ENCODE measurements at places on chromosomes 6 and 20. TPM values are rescaled to one million over a fixed set of nuclear protein-coding genes. Genes with fewer than 3 reads are reported as not detected.

The KIAA0408 gene
- 53.3 TPM for total RNA-seq

The TNNC2 gene
- total RNA-seq: not detected

The TRIM40 gene
- total RNA-seq: 0.26 TPM

The MMP24 gene
- total RNA-seq: 2.3 TPM

The ANGPT4 gene
- total RNA-seq: not detected

The PABPC1L gene
- 63.8 TPM for total RNA-seq

The PPP1R3G gene
- total RNA-seq: 0.54 TPM

The TRMT11 gene
- 34.9 TPM for total RNA-seq

DNA sequence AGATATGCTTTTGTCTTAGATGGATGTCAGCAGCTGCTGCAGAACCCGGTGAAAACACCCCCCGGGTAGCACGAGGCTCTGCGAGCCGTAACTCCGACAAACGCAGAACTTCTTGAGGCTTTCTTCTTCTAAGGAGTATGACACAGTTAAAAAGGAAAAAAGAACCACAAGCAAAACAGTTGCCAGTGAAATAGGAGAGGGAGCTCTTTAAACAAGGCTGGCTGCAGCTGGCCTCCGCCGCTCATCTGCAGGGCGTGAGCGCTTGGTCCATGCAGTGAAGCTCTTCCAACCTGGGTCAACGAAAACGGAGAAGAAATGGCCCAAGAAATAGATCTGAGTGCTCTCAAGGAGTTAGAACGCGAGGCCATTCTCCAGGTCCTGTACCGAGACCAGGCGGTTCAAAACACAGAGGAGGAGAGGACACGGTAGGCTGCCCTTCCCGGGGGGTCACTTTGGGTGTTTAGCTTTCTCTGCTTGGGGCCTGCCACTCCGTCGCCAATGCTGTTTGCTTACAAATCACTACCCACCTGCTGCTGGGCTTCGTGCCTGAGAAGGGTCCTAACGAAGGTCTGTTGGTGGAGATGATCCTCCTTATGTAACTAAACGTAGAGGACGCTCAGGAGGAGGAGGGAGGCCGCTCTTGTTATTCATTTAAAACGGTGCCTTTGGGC lies 13.2 kb downstream of the SYTL3 start:
- no peak for ATAC-seq

- ATAC-seq: no peak
These were observed 3.5 kb upstream of the EPB41L1 start for GRCh38 chr20:36150847-36151539.

DNA sequence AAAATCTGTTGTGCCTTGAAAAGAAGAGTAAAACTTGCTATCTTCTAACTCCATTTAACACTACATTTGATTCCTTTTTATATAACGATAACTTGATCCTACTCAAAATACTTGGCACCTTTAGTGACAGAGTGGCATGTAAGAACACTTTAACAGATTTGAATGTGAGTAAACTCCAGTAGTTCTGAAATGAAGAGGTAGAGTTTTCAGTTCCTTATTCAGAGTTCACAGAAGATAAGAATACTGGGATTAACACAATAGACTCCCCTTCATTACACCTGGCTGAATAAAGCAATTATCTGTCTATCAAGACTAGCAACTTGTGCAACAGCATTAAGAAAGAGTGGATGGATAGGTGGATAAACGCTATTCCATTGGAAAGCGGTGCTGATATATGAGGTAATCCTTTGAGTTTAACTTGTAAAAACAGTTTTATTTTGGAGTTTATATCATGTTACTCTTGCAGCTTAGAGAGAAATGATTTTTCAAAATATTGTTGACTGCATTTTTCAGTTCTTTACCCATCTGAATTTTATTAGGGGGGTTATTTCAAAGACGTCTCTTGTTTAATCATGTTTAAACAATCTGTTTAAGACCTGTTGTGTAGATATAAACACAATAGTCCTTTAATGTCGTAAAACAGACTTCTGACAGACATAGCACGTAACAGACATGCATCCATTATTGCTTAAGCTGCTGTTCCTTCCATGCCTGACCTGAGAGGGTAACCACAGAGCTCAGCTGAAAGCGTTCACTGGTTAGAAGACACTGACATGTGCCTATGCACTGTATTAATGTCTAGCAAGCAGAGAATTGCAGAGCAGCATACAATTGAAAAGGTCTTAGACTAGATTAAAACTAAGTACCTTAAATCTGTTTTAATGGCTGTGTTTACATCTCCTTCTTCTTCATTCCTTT lies 102.4 kb upstream of the SUPT3H start:
- ATAC-seq: peak; percentile 62

- no peak for ATAC-seq
These were observed 32.7 kb downstream of the CHMP4B start for GRCh38 chr20:33843854-33844253.

DNA sequence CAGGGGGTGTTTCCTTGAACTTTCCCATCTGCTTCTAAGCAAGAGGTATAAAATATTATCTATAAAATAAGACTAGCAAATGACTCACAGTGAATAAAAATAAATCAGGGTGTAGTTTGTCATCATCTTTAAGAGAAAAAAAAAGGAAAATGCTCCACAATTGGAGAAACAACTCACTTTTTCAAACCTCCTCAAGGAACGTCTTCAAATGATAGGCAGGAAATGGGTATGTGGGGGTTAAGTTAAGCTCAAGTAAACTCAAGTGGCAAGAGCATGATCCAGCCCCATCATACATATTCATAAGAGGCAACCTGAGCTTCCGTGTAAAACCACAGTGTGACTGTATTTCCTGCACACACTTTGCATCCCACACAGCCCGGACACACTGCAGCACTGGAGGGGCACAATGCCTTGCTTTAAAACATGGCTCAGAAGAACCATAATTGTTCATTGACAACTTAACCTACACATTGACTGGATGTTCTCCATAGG lies 58.5 kb upstream of the CEP85L start:
- ATAC-seq: peak; percentile 80

- ATAC-seq: no peak
These were observed 555.5 kb upstream of the JARID2 start for GRCh38 chr6:14690120-14691056.

DNA sequence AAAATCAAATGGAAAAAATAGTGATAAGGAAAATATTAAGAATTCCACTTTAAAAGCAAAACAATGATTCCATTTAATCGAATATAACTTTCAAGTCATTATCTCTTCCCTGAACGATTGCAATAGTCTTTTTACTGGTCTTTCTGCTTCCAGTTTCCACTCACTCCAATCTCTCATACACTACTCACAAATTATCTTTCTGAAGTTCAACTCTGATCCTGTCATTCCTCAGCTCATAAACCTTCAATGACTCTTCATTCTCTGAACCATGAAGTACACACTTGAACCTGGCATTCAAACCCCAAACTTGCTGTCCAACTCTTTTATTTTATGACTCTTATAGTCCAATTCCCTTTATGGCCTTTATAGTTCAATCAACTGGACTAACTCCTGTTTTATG lies 304.1 kb upstream of the TCF21 start:
- no peak for ATAC-seq

GRCh38 chr20:38723848-38724625 lies at the start of gene SLC32A1:
TSS of gene SLC32A1 (plus strand) at chr20:38724486. CDS start at chr20:38724725, 239 bp downstream.
- ATAC-seq: peak; percentile 59

DNA sequence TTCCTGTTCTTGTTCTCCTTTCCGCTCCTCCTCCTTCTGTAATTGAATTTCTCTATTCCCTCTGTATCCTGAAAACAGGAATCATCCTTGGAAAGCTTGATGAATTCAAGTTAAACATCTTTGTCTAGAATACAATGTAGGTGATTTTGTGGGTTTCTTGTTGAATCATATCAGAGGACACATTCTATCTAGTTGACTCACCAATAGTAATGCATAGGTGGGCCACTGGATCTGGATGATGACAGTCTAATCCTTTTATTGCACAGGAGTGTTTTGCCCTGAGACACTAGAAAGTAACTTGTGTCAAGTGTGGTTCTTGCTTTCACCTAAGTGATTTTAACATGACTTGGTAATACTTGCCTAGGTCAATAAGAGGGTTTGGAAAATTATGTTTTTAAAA lies 164.3 kb downstream of the RFPL4B start:
- ATAC-seq: no peak

GRCh38 chr6:69664551-69664950 lies 132.3 kb downstream of the LMBRD1 start:
- no peak for ATAC-seq

GRCh38 chr20:41152108-41152757 lies 14.9 kb downstream of the PLCG1 start:
- ATAC-seq: no peak

GRCh38 chr6:2843138-2843740 lies 1.6 kb upstream of the SERPINB1 start:
- ATAC-seq: no peak

- no peak for ATAC-seq
These were observed 119.9 kb upstream of the SLC22A16 start for GRCh38 chr6:110596354-110596753.

DNA sequence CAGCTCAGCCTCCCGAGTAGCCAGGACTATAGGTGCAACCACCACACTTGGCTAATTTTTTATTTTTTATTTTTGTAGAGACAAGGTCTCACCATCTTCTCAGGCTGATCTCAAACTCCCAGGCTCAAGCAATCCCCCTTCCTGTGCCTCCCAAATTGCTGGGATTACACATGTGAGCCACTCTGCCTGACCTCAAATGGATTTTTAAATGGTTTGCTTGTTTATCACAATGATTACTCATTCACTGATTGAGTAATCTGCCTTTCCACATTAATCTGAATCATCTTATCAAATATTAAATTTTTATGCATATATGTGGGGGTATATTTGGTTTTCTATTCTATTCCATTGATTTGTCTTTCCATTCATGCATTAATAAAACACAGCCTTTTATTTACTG lies 9.4 kb upstream of the KHDC1L start:
- no peak for ATAC-seq

DNA sequence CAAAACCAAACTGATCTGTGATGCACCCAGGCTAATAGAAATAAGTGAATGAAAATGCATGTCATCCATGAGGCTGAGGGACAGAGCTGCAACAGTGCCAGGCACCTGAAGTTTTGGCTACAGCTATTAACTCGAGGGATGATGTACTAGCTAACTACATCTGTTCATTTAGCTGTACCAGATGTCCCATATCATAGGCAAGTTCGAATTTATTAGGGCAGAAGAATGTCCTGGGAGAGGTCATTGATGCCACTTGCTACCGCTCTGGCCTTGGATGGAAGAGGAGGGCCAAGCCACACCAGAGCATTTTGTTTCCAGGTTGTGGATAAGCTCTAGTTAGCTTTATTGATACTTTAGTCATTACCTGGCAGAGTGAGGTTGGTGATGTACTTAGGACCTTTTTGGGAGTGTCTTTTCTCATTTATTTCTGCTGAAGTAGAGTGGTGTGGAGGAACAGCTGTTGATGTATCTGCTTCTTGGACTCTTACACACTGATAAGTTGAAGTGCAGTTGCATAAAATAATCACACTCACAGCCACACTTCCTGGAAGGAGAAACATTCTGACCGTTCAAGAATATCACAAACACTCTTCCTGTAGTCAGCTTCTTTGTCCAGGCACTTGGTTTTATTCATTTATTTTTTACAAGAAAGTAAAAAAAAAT lies 8.2 kb downstream of the ZFAND3 start:
- ATAC-seq: no peak

- ATAC-seq: no peak
These were observed 190.3 kb downstream of the ZDHHC14 start for GRCh38 chr6:157571269-157571668.

DNA sequence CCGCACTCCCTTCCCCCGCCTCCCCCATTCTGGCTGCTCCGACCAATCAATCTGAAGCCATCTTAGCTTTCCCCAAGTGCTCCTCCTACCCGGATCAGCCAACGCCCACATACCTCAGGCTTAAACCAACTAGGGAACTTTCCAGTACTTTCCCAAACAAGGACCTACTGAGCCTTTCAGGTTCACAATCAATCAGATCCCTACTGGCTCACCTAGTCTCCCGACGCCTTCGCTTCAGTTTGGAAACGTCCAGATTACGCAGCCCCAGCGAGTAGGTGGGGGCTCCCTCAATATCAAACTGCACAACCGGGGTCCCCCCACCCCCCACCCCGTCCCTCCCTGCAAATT lies 432 bp downstream of the HSPA1L start:
- ATAC-seq: peak; percentile 35

GRCh38 chr6:26249957-26250697 lies 114.9 kb upstream of the BTN3A2 start:
- ATAC-seq: peak; percentile 18

GRCh38 chr6:133916650-133917151 lies 27.8 kb downstream of the TCF21 start:
- peak; percentile 87 for ATAC-seq

GRCh38 chr6:62746968-62747367 lies 460.9 kb upstream of the KHDRBS2 start:
- ATAC-seq: no peak

DNA sequence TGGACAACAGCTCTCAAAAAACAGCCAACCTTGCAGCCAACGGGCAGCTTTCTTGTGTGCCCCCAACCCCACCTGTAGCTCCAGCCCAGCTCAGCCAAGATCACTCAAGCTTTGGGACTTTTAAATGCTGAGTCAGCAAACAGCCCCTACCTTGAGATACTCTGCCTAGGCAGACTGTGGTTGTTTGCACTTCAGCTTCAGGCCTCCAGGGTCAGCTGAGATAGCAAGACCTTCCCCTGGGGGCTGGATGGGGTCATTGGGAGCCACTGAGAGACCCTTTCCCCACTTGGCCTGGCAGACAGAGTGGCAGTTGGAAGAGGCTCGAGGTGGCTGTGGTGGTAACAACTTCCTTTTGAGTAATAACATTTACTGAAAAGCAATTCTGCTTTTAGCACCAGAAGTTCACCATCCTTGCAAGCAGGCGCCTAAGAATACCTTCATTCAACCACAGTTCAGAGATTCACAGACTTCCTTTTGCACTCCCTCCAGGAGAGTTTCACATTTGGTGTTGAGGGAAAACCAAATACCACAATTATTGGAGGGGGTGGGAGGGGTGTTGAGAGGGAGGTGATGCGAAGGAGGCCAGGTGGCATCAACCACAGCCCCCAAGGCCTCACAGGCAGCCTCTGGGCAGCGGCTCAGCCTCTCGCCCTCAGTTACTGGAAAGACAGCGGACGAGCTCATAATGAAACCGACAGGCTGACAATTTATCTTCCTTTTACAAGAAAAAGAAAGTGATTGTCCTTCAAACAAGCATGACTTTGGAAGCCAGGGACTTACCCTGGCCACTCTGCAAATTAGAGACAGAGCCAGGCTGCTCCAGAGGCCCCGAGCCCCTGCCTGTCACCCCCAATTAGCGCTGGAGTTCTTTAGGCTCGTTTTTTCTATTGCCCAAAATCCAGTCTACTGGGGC lies 148.1 kb downstream of the CEBPB start:
- peak; percentile 24 for ATAC-seq

GRCh38 chr6:36862164-36862847 lies 12.3 kb downstream of the PPIL1 start:
- ATAC-seq: no peak

DNA sequence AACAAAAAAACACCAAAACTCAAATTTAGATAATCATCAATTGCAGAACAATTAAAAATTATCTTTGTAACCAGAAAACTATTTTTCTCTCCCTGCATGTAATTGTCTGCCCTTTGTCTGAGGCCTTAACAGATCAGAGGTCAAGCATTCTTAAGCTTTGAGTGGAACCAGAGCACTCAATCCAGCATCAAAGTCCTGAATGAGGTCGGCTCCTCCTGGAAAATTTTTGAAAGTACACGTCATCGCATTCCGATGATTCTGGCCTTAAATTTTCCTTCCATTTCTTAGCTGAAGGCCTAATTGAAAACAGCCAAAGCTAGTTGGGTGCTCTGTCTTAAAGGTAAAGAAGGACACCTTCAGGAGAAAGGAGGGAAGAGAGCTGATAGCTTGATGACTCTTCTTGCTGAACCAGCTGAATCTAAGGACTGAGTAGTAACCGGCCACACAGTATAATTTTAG lies 510.2 kb upstream of the SULF2 start:
- peak; percentile 65 for ATAC-seq

All from motor neuron (in vitro differentiated cells).